ENCODE measurements at places on chromosomes 16 and 17.

- no peak for DNase-seq
Measured at GRCh38 chr16:66272461-66272860, 94.0 kb upstream of the CDH5 start.

- no peak for DNase-seq
Measured at GRCh38 chr16:66486773-66487579, 59.9 kb downstream of the BEAN1 start.

DNA sequence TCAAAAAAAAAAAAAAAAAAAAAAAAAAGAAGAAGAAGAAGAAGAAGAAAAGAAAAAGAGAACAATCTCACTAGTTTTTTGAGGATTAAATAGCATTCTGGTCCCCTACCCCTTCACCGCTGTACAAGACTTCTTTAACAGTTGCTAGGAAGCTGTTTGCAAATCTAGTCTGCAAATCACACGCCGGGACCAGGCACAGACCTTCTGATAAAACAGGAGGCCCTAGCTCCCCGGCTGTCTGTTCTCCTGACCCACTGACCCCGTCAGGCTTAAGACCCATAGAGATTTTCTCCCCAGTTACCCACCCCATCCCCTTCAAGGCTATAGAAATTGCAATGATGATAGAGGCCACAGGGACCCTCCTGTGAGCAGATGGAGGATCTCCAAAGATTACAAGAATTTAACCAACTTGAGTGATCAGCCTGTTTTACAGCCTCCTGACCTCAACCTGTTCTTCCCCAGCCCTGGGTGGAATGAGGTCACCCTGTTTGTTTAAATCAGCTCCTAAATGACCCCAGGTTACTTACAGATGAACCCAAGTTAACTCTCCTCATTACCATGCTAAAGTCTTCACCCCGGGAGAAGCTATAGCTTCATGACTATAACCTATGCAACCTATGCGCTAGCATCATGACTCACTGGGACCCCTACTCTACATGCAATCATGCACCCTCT, 11.8 kb upstream of the SULT1A1 start:
- no peak for DNase-seq

DNA sequence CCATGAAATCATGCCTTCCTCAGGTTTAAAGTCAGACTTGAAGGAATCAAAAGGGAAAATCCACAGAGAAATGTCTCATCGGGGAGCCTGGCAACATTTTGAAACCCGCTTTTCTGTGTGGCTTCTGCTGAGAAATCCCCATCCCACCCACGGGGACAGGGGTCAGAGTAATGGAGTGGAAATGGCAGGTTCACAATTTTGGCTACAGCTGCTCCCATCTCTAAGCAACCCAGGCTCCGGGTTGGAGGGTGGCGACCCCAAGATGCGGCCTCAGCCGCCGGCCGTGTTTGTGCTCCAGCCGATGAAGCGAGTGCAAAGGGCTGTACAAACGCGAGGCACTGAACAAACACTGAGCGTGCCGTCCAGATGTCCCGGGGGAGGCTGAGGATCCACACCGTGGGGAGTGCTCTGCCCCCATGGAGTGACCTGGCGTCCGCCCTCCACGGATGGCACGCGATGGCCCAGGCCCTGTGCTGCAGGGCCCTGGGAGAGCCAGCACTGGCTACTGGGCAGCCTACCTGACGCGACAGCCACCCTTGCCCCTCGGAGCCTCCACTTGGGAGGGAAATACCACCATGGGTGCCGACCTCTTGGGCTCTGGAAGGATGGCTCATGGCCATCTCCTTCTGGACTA, 22.2 kb downstream of the SLC43A2 start:
- DNase-seq = peak; percentile 72

- DNase-seq = no peak
Measured at GRCh38 chr16:19642501-19642900, 75.5 kb downstream of the KNOP1 start.

DNA sequence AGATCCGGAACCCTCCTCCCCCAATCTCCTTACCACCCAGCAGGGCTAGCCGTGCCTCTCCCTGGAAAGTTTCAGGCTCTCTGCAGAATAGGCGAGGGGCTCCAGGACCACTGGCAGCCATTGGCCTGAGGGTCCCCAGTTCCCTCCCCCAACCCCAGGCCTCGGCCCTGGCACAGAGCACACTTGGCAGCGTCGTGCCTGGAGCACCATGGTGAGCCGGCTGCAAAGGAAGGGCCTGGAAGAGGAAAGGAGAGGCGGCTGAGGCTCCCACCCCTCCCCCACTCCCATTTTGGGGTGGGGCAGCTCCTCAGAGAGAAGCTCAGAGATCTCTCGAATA, 369 bp upstream of the BTBD17 start:
- no peak for DNase-seq

DNA sequence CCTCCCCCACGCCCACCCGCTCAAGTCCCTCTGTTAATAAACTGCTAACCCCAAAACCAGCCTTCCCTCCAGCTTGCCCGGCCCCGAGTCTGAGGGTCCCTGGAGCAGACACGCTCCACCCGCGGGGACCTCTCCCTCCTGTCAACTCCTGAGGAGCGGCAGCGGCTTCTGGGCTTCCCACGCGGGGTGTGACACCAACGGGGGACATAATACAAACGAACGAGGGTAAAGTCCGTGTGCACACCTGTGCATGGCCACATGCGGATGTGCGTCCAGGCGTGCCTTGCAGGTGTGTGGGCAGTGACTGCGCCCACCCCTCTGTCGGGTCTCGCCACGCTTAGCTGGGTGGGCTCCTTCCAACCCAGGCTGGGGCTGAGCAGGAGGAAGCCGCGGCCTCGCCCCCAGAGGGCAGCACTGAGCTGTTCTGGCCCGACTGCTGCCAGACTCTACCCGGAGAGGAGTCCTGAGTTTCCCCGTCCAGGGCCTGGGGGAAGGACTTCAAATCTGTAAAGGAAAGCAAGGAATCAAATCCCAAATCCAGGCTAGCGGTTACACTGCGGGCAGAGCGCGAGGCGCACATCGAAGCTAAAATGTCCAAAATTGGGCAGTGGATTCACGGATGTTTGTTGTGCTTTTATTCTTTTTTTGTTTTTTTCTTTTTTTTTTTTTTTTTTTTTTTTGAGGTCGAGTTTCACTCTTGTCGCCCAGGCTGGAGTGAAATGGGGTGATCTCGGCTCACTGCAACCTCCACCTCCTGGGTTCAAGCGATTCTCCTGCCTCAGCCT, 24.2 kb upstream of the KRT17 start:
- peak; percentile 93 for DNase-seq

DNA sequence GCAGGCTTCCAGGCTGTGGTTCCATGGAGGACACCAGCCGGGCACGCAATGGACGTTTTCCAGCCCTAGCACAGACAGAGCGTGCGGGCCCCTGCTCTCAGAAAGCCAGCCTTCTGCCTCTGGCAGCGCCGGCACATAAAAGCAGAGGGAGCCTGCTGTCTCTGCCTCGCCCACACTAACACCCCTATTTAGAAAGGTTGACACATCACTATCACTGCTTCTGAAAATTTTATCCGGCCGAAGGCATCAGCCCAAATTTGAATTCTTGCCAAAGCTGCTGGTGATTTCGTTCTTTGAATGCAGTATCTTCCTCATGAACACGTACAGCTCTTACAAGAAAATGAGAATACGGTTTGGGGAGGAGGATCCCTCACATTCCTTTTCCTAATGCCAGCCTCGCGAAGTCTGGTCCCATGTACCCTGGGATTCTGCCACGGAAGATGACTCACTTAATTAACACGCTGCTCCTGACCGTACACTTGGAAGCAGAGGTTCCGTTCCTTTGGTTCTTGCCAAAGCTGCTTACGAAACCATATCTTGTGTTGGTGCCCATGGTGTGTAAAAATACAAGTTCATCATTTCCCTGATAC, 1.3 kb upstream of the RAB11FIP3 start:
- no peak for DNase-seq

DNA sequence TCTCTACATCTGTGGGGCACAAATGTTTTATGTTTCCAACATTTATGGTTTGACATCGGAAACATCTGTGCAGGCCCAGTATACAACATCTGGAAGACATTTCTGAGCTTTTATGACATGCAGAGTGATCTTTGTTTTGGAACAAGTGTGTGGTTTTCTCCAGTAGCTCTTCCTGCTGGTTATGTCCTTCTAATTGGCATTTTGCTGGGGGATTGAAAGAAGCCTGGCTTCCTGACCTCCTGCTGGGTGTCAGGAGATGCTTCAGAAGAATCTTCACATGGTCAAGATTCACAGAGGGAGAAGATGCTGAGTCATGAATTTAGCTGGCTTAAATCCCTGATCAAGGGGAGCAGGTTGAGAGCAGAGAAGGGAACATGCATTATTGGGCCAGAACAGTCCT, 279.5 kb upstream of the MYOCD start:
- DNase-seq = no peak

GRCh38 chr16:89103156-89103555, 9.5 kb downstream of the ACSF3 start:
- DNase-seq = no peak

DNA sequence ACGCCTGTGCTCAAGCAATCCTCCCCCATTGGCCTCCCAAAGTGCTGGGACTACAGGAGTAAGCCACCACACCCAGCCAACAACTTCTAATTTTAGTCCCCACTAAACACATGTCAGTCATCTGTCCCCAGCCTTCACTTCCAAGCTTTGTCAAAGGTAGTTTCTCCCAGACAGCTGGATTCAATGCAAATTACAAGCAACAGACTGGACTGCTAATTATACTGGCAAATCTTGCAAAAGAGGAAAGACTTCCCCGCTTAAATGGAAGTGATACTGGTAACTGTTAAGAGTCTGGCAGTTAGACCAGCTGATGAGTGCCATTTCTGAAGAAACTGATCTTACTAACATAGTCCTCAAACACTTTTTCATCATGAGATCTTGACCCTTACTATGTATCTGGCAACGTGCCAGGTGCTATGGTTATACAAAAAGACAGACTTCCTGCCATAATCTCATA, 8.2 kb upstream of the GGA2 start:
- no peak for DNase-seq

DNA sequence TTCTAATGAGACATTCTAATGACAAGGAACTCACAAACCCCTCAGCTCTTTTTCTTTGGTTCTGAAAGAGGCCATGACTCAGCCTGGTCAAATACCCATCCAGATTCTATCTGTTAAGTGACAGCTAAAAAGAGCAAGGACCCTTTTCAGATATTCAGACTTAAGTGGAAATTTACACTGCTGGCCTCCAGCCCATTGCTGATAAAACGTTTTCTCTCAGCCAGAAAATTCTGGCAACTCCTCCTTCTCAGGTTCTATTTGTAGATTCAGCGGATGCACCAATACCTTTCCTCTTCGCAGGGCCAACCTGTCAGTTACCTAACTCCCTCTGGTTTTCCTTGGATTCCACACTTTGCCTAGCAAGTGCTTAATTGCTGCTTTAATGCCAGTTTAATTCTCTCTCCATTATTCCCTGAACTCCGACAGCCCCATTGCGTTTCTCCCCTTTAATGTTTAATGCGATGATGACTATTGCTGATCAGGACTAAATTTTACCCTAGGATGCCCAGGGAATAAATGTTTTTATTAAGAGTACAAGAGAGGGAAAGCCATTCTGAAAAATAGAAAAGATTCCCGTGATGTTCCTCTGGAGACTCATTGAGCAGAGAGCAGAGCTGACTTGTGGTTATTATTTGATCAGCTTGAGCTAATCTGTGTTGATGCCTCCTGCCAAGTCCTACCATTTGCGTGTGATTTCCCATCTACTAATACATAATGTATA, 35.9 kb upstream of the TOM1L1 start:
- no peak for DNase-seq

DNA sequence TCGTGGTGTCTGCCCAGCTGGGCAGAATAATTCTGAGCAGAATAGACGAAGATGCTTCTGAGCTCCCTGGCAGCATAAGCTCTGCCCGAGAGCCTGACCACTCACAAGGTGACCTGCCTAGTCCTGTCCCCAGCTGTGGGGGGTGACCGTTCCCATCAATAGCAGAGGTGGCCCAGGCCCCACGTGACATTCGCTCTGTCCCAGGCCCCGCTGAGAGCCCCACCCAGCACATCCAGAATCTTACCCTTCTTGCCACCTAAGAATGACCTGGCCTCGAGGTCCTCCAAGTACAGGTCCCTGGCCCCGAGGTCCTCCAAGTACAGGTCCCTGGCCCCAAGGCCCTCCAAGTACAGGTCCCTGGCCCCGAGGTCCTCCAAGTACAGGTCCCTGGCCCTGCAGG, 695 bp upstream of the TMEM204 start:
- no peak for DNase-seq

GRCh38 chr17:48037036-48037837, at the start of gene COPZ2:
Gene COPZ2, minus strand, starts transcription at chr17:48037797. Its CDS starts 20 bp downstream, at chr17:48037777.
- DNase-seq = peak; percentile 86

DNA sequence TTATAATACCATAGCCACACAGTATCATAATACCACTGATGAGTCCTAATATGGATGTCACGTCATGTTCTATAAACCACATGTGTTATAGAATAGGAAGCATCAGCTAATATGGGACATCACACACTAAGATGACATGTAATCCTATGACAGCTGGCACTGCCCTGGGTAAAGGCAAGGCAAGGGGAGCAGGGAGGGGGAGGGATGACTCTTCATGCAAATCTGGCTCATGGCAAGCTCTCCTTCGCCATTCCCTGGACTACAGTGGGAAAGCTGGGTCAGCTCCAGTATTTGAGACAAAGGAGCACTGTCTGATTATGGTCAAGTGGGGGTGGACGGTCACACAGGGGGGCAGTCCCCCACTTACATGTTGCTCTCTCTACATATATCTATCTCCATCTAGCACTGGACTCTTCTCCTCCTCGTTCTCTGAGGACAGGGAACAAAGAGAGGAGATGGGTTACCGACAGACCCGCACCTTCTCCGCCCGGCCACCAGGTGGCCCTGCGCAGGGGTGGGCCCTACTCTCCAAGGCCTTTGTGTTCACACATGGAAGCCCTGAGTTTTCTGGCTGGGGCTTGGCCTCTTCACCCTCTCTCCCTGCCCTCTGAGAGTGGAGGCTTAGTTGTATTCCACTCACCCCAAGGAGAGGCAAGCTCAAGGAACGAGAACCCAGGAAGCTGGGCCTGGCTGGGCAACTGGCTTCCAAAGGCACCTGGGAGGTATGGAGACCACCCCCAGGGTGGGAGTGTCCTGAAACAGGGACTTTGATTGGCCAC, 23.4 kb upstream of the MPO start:
- peak; percentile 84 for DNase-seq

- no peak for DNase-seq
Measured at GRCh38 chr16:89164436-89164835, 7.1 kb upstream of the CDH15 start.

DNA sequence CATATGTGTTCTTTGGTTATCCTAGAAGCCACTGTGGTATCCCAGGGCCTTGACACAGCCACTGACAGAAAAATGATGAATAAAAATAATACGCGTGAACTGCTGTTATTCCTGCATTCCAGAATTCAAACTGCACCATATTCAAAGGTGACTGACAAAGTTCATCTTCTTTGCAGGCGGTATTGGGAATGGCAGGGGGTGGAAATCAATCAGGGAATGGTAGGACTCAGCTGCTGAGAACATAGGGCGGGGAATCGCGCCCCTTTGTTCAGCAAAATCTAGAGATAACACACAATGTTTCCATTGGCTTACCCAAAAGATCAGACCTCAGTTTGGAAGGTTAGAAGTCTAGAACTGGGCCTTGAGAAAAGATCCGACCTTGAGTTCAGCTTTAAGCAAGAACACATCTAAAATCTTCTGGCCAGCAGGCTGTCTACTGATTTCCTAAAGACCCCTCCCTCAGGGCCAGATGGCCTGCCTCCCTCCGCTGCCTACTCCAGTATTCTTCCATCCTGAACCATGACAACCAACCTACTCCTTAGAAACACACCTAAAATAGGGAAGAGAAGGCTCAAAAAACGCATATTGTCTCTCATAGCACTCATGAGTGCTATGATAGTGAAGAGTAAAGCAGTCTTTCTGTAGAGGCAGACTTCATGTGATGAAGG, 34.1 kb downstream of the CDK5R1 start:
- no peak for DNase-seq

All from activated effector memory CD4-positive, alpha-beta T cell treated with anti-CD3 and anti-CD28 coated beads, Interleukin-2, amount 50 U/mL, for 16 hours (primary cell).